Stimulated activated CD4-positive, alpha-beta T cell treated with anti-CD3 and anti-CD28 coated beads, Interleukin-1b, Interleukin-23, amount 100 ng/mL, for 24 hours (primary cell): ENCODE measurements at places on chromosomes 5 and 9.
A peak's percentile ranks its signal among the peaks of the same experiment; 100 is the strongest.

GRCh38 chr5:16740811-16741392 is 124.1 kb upstream of the RETREG1 start:
- no peak for DNase-seq

- no peak for DNase-seq
Measured at GRCh38 chr5:130234816-130235215, 330.6 kb downstream of the CHSY3 start.

- no peak for DNase-seq
Measured at GRCh38 chr9:127273326-127273725, 8.8 kb downstream of the GARNL3 start.

DNA sequence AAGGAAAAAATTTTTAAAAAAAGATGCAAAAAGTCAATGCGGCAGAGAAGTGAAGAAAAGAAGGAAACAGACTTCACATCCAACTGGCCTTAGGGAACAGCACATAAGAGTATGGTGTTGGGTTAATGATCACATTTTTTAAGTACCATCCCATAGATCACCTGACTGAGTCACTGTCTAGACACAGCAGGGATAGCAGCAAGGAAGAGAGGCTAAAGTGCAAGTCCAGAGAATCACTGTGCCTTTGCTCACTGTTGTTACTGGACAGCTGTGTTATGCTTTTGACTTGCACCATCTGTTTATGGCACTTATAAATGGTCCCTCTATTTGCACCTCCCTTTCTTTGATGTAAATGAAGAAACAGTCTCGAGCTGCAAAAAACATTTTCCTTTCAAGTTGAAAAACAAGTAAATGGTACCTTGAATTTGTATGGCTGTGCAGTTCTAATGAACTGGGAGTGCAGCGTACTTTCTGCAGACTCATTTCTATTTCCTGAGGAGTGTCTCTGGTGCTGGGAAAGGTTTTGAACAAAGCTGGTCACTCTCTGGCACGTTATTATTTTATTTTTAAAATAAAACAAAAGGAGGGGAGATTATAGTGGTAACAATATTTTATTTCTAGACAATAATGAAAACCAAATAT is 84.2 kb downstream of the TRPM6 start:
- no peak for DNase-seq

DNA sequence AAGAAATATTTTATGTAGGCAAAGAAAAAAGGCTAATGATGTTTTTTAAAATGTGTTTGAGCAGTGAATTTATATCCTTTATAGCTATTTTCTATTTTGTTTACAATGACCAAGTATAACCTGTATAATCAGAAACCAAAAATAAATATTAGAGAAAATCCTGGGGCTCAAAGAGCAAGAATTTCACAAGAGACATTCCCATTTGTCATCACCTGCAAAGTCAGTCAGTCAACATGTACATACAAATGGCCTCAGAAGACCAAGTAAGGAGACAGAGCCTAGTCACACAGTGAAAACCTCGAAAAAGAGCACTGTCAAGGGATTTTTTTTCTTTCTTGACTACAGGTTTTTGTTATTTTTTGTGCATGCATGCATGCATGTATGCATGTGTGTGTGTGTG is 231.4 kb downstream of the GLIS3 start:
- no peak for DNase-seq

GRCh38 chr5:373710-374602 is 52.4 kb downstream of the AHRR start:
- peak; percentile 73 for DNase-seq

DNA sequence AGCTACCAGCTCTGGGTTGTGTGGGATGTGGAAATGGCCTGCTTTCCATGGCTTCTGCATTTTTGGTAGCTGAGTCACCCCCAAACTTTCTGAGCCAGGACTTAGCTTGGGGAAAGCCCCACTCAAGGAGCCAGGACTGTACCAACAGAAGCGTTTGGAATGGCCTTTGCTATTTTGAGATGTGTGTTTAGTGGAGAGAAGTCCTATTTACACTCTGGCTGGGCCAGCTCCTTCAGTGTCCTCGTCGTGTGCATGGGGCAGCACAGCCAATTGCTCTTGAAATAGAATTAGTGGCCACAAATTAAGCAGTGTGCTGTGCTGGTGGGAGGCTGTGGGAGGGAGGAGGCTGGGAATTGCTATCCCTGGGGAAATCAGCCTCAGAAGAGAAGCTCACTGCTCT is 51.6 kb downstream of the ENTREP1 start:
- DNase-seq: no peak

GRCh38 chr5:5103245-5103644 is 36.9 kb upstream of the ADAMTS16 start:
- no peak for DNase-seq

- DNase-seq: no peak
Measured at GRCh38 chr5:142544071-142544753, 141.7 kb downstream of the FGF1 start.

DNA sequence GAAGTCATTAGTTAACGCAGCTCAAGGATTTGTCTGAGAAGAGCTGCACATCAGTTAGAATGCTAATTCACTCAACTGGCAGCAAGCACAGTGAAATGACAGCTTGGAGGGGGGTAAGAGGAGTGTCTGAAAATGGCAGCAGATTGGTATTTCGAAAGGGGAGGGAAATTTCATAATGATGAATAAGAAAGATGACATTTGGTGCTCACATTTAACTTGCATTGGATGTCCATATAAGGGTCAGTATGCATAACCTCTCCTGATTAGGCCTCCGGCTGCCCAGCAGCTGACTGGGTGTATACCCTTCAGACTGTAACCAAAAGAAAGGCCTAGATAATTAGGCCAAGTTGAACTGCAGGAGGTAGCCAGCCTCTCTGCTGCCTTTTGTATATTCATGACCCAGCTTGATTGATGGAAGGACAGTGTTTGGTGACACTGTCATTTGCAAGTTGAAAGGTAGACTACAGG is 131.0 kb downstream of the PBX3 start:
- DNase-seq: no peak

DNA sequence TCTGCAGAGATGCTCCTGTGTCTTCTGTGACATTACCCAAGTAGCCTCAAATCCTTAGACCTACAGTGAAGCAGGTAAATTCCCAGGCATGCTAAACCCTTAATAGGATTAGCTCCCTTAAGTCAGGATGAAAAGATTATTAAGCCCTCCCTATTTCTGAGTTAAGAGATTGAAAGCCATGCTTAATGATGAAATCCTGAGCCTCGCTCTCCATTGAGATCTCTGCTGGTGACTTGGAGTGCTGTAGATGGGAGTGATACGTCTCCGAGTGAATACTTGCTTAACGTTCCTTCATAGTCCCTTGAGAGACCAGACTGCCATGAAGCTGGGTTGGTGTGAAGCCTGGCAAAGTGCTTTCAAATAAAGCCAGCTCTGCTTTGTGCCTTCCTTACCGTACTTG is 34.2 kb downstream of the AOPEP start:
- no peak for DNase-seq

DNA sequence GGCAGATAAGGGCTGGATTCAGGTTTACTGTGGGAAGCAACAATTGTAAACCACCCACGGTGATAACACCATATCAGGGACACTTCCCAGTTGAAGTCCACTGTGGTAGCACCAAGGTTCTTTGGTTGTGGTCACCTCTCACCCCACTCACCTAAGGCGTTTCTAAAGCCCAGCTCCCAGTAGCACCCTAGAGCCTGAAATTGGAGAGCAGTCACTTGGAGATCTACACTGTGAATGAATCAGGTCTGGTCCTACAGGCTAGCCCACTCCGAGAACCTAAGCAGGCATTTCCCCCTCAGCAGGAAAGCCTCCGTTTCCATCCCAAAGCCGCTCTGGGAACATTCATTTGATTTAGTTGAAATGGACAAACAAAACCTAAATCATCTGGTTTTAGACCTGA is 191.3 kb downstream of the TTC39B start:
- no peak for DNase-seq

- DNase-seq: no peak
Measured at GRCh38 chr5:55577353-55578060, 42.7 kb upstream of the PLPP1 start.

DNA sequence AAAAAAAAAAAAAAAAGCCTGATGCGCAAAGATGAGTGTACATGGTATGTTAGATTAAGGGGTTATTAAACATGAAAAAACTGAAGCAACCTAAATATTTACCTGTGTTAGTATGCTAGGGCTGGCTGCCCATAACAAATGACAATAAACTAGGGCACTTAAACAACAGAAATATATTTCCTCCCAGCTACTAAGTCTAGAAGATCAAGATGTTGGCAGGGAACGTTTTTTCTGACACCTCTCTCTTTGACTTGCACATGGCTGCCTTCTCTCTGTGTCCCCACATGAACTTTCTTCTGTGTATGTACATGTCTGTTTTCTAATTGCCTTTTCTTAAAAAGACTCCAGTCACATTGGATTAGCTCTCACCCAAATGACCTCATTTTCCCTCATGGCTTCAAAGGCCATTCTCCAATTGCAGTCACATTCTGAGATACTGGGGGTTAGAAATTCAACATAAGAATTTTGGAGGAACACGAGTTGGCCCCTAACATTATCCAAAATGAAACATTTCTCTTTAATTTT is 694.5 kb downstream of the CDH9 start:
- DNase-seq: no peak

- DNase-seq: no peak
Measured at GRCh38 chr9:34956648-34957047, 1.4 kb upstream of the PHF24 start.

DNA sequence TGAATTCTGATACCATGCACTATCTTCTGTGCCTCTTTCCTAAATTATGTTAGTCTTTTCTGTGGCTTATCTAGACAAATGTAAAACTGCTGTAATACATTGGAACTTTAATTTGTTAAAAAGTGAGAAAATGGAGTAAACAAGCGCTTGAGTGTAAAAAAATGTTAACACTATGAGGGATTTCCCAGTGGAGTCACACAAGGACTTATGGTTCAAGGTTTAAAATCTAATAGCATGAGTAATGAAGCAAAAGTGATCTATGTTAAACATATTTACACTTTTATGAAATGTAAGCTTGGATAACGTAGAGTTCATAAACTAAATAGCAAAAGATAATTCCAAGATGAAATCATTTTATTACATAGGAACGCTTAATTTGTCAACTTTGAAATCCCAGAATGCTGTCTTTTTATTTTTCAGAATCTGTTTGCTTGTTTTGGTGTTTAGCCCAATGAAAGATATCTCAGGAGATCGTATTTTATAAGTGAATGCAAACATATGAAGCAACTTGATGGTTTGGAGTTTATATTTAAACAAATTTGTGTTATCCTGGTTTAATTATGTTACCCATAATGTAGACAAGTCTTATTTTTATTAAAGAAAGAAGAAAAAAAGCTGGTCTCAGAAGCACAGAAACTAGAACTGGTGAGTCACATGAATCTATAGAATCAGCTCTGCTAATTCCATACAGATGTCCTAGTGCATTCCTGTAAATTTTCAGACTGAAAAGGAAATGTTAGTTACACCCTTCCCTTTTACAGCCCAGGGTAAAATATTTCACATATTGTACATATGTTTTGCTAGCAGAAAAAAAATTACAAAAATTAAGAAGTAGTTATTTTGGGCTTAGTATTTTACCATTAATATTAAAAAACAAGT is 34.2 kb upstream of the FBN2 start:
- DNase-seq: no peak

GRCh38 chr5:154818471-154819116 is 31.8 kb downstream of the FAXDC2 start:
- no peak for DNase-seq

GRCh38 chr5:165560648-165561047 is 2055.2 kb downstream of the MAT2B start:
- DNase-seq: no peak

GRCh38 chr9:85944672-85945071 is 3.7 kb downstream of the NAA35 start:
- no peak for DNase-seq

DNA sequence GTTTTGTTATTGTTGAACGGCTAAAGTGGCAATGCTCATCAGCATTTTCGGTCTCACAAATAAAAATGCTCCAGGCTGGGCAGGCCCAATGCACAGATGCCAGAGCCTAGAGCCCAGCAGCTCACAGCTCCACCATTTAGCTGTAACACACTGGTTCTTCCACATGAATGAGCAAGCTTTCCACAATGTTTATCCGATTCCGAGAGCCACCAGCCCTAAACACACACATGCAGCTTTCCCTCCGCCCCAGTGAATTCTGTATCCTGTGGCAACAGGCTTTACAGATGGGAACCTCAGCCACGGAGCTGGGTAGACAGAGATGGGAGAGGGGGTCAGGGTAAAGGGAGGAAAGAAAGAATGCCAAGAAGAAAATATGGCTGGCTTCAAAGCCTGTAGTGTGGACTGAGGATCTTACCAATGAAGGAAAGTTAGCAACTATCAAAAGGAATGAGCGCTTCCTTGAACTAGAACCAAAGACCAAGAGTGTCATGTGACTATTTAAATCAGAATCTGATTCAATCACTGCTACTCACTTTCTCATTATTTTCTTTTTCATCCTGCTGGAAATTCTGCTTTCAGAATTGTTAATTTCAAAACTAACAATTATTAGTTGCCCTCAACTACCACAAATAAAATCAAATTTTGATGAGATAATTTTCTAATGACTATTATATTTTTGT is 77.1 kb downstream of the MRPS27 start:
- no peak for DNase-seq

GRCh38 chr5:103943230-103943629 is 380.6 kb upstream of the NUDT12 start:
- DNase-seq: no peak

GRCh38 chr9:8287501-8287900 is 487.9 kb upstream of the DMAC1 start:
- DNase-seq: no peak

DNA sequence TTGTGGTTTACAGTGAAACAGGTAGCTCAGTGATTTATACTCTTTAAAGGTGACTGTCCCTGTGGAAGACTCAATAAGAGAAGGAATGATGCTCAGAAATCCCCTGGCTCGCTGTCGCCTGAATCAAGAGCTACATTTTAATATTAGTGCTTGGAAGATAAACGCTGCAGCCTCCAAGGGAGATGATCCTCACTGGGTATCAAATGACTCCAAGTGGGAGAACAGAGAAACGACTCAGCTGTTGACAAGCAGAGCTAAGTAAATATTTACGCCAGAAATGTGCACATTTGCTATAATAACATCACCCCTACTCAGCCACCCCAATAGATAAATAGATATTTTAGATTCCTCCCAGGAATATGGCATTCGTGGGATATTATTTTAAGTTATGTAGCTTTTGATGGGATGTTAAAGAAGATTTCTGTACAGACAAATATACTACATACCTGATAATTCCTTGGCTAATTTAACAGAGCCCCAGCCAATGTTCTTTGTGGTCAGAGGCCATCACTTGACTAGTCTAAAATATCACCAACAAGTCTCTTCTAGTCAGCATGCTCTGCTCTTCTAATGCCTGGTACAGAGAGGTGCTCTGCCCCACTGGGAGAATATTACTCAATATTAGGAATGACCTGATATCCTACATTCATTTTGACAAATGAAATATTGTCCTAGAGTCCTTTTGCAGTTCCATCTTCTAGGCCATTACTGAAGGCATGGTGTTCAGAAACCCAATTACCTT is 18.3 kb upstream of the CCDC192 start:
- DNase-seq: no peak
